ENCODE measurements at places on chromosomes 16 and 17.

DNA sequence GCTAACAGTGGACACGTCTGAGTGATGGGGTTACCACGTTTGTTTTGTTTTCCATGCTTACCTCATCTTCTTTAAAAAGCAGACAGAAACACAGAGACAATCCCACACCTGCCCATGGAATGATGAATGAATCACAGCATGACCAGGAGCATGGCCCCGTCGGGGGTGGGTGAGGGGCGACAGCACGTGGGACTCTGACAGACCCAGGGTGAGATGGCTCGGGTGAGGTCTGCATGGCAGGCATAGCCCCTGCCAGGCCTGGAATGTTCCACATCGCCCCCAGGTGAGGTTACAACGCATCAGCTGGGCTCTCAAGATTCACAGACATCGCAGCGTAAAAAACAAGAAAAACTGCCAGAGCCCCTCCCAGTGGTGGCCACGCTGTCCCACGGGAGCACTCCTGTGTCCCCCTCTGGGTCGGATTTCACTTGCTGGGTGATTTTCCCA, 18.1 kb downstream of the SLC7A5 start:
- no peak for DNase-seq

GRCh38 chr17:181245-182049, at the start of gene DOC2B:
TSS of gene DOC2B (minus strand) at chr17:181650. CDS start at chr17:181479, 171 bp downstream.
- DNase-seq, result no peak

DNA sequence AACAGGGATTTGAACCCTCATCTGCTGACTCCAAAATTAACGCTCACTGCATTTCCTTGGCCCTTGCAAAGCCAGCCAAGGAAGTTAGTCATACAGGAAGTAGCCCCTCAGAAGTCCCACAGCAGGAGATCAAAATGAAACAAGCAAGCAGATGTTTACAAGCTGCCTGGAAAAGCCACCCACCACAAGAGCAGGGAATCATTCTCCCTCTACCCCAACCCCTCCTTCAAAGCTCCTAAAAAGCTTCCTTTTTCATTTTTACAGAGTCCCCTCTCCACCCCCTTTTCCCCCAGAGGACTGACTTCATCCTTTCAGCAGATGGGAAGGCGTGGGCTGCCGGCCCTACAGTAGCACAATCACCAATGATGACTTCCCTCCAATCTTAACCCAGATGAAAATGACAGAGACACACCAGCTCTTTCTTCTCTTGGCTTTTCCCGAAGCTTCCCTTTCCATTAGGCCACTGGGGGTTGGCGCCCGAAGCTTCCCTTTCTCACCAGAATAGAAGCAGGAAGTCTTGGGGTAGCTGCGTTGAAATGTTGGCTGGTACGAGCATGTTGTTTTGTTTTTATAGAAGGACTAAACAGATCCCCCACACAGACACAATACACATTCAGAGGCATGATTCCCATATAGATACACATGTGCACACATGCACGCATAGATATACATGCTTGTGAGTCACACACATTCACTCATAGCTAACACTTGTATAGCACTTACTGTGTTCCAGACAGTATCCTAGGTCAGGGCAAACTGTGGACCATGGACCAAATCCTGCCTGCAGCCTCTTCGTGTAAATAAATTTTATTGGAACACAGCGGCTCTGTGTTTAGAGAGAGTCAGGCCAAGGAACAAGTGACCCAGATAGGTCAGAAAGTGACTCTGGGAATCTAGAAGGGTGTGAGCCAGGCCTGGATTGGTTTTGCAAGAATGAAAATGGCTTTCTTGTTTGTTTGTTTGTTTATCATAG, 17.4 kb downstream of the ITPRIPL2 start:
- DNase-seq, result peak; percentile 26

GRCh38 chr17:65104541-65104940, 32.6 kb upstream of the RGS9 start:
- no peak for DNase-seq

DNA sequence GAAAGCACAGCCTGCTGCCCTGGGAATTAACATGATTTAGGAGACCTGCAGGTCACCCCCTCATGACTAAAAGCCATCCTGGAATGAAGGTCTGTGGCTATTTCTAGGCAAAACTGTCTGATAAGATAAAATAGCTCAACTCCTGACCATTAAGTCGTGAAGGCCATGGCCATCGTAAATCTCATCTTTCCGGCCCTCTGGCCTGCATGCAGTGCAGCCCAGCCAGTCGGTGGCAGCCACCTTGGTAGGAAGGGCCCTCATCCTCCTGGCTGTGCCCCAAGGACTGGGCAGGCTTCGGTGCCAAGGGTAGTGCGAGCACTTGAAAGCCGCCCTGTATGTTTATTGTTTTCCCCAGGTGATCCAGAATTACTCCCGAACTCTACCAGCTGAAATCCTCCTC, 18.2 kb upstream of the MEOX1 start:
- no peak for DNase-seq

DNA sequence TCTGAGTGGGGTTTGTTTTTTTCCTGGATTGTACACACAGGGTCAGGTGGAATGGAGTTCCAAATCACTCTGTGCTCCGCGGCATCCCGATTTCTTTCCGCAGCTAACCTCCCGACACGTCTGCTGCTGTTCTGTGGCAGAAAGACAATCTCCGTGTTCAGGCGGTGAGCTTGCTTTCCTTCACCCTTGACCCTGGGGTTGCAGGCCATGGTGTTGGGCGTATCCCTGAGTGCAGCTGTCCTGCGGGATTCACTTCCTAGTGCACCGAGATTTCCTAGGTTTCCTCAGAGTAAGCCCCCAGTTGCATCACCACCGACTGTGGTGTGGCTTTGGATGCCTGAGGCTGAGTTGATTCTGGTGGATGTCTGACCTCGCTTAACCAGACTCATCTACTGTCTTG, 7.8 kb upstream of the ARL6IP1 start:
- DNase-seq, result no peak

GRCh38 chr16:83819361-83819760, 11.6 kb downstream of the HSBP1 start:
- no peak for DNase-seq

DNA sequence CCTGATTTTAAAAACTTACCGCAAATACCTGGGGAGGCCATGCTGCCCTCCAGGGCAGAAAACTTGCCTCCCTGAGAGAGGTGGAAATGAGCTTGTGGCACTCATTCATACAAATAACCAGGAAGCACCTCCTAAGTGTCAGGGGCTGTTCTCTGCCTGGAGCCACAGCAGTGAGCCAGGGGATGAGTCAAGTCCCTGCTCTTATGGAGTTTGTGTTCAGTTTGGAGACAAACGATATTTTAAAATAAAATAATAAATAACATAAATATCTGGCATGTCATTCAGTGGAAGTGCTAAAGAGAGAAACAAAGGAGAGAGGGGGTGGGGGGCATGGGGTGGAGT, 313.8 kb downstream of the C16orf95 start:
- no peak for DNase-seq

DNA sequence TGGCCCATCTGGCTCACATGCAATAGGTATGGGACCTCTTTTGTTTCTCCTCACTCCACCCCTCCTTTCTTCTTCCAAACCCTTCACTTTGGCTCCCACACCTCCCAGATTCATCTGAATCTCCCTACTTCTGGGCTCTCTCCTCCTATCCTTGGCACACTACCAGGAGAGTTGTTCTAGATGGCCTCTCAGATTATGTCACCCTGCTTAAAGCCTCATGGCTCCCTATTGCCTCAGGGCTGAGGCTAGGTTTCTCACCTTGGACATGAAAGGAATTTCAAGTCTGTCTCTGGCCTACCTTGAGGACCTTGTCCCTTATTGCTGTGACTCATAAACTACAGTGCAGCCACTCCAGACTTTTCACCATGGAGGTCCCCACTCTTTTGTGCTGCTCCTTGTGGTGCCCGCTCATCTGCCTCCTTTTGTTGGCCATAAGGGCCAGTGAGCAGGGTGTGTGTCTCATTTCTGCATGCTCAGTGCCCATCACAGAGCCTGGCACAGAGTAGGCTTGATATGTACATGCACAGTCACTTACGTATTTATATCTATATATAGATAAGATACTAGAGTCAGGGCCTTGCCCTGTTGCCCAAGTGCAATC, 1.0 kb upstream of the MFAP4 start:
- DNase-seq, result no peak

GRCh38 chr16:64693946-64694345, 427.9 kb downstream of the CDH11 start:
- DNase-seq, result no peak

DNA sequence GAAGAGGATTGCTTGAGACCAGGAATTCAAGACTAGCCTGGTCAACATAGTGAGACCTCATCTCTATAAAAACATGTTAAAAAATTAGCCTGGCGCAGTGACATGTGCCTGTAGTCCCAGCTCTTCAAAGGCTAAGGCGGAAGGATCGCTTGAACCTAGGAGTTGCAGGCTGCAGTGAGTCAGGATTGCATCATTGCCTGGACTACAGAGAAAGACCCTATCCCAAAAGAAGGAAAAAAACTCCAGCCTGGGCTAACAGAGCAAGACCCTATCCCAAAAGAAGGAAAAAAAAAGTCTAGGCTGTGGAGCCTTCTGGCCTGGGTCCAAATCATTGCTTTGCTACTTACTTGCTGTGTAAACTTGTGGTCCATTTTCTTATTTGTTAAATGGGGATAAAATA, 4.9 kb downstream of the CCP110 start:
- DNase-seq, result no peak

DNA sequence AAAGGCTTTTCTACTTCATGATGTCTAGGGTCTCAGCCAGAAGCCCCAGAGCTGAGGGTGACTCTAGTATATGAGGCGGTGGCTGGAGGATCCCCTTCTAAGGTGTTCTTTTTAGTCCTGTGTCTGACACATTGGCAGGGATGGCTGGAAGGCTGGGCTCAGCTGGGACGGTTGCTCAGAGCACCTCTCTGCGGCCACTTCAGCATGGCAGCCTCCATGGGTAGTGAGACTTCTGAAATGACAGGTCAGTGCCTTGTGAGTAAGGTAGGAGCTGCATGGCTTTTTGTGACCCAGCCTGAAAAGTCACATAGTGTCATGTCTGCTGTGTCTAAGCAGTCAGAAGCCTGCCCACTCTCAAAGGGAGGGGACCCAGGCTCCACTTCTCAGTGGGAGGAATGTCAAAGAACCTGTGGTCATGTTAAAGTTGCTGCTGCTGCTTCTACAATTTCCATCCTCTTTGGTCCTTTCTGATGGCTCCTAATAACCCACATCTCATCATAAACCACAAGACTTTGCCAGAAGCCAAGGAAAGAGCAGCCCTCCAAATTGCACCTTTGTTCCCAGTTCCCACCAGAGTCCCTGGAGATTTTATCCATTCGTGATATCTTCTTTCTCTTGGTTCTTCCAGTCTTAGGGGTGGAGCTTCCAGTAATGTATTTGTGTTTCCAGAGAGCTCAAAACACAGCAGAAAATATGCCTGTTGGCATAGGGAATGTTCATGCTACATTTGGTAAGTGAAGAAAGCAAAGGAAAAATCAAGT, 15.4 kb upstream of the KCNG4 start:
- no peak for DNase-seq

- peak; percentile 13 for DNase-seq
These were observed 23.5 kb upstream of the RFFL start for GRCh38 chr17:35086931-35087573.

DNA sequence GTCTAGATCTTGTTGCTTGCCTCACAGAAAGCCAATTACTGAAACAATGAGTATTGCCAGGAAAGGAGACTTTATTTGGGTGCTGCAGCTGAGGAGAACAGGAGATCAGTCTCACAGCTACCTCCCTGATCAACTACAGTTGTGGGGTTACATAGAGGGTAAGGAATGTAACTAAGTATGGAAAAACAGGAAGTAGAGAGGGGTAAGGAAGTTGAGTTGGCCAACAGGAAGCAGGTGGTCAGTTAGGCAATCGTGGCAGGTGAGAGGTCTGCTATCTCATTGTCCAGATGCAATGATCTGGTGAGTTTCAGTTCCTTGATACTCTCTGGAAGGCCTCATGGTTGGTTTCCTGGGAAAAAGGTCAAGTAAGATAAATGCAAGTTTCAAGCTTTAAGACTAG, 333.1 kb upstream of the GOT2 start:
- no peak for DNase-seq

GRCh38 chr17:74245145-74245831, 28.7 kb upstream of the DNAI2 start:
- DNase-seq, result no peak

DNA sequence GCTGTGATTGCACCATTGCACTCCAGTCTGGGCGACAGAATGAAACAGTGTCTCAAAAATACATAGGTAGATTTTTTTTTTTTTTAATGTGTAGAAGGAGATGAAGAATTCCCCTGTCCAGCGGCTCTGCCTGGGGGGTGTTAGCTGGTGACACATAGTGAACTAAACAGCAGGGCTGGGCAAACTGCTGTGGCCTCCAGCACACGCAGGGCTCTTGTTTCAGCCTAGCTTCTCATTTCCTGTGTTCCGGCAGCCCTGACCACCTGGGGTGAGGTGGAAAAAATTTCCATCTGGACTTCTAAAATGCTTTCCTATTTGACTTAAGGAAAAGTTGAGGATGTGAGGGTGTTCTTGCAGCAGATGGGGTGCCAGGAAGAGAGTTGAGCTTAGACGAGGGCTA, 33.3 kb upstream of the RGS9 start:
- DNase-seq, result no peak

GRCh38 chr17:41008811-41009210, at the start of gene KRTAP3-1:
TSS of gene KRTAP3-1 (minus strand) at chr17:41009128. CDS start at chr17:41009074, 54 bp downstream.
- no peak for DNase-seq

DNA sequence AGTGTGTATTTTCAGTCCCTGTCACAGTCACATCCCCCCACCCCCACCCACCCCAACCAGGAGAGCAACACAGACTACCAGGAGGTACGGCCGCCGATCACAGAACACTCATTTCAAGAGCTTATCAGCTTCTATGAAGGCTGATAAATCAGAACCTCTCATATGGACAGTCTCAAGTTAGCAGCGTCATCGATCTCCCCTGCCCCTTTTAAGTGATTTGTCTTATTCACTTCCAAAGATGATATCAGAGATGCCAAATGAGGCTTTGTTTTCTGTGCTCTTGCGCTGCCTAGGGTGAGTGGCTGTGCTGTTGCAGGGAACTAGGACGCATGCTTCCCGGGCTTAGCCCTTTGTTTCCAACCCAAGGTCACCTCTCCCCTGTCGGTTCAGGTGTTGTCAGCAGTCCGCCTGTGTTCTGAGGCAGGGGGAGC, 26.8 kb upstream of the PMFBP1 start:
- DNase-seq, result no peak

All from SW 1271 (cell line).